Prostate gland (tissue), 2 donors: ENCODE measurements at places on chromosomes 2 and 18. TPM values are rescaled to one million over a fixed set of nuclear protein-coding genes. Genes with fewer than 3 reads are reported as not detected.

The TAF1B gene
- total RNA-seq: 16.0 TPM

DNA sequence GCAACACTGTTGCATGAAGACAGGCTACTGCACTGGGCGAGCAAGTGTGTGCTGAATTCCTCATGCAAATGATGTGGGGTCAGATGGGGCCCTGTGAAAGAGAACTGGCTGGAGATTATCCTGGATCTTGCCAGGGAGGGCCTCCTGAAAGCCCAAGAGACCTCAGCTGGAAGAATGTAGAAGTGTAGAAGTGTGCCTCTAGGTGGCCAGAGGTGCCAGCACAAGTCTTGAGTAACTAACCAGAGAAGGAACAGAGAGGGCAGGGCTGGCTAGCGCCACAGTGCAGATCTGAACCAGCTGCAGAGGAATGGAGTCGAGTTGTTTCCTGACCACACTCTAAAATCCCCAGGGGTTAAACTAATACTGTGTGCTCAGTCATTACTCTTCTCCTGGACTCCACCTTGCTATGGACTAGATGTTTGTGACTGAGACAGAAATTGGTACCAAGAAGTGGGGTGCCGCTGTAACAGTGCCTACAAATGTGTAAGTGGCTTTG, 399.3 kb downstream of the LRATD1 start:
- H3K4me1 ChIP-seq: no peaks in the 10 kb centered on the region
- H3K27ac ChIP-seq: no peak overlapping the region
- DNase-seq: no peak
- H3K27me3 ChIP-seq: peaks cover 8% of the 10 kb centered on the region
- H3K4me3 ChIP-seq: no peak overlapping the region

The LGALSL gene
- total RNA-seq: 12.8 TPM

GRCh38 chr18:55401638-55402191, 186.3 kb downstream of the TCF4 start:
- H3K27ac ChIP-seq: no peak overlapping the region
- H3K27me3 ChIP-seq: no peaks in the 10 kb centered on the region
- H3K4me3 ChIP-seq: peak overlapping the region; percentile 9

DNA sequence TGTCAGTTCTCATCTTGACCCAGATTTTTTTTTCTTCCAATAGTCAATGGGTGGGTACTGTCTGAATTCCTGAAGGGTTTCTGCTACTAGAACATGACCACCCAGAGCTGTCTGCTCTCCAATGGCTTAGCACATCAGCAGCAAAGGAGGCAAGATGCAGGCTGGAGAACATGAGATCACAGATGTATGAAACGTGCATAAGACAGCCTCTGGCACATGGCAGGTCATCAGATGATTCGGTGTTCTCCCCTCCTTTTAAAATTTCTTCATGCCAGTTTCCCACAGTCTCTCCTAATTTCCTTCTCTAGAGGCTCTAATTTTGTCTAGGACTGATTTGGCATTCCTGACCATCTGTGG, 359.3 kb upstream of the TNP1 start:
- no peaks in the 10 kb centered on the region for H3K4me1 ChIP-seq
- no peak overlapping the region for H3K4me3 ChIP-seq
- no peak for DNase-seq
- H3K27me3 ChIP-seq: no peaks in the 10 kb centered on the region
- no peak overlapping the region for H3K27ac ChIP-seq

DNA sequence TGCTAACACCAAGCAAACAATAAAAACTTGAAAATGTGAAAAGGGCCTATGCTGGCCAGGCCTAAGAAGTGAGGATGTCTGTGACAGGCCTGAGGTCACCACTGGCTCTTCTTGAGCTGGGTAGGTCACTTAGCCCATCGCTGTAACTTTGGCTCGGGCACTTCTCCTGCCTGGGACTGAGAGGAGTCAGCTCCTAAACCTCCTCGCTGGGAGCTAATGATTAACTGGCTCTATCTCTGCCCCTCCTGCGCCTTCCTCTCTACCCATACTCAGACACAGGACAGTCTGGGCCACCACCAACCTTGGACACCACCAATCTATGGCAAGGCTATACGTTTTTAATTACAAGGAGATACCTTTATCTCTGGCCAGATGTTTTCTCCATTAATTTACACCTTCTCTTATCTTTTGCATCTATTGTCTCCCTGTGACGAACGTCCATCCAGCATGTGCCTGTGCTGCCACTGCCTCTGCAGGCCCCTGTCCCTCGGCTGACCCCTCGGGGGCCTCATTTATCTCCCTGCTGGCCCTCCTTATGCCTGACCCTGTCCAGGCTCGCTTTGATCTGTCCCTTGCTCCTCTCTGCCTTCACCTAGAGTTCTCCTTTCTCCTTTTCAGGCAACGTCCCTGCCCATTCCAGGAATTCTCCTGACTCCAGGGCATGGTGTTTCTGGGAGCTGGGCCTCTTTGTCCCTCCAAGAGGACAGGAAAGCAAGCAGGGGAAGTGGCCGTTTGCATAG, 149.1 kb upstream of the GATA6 start:
- no peak overlapping the region for H3K4me3 ChIP-seq
- no peak overlapping the region for H3K27ac ChIP-seq
- H3K27me3 ChIP-seq: no peaks in the 10 kb centered on the region
